ENCODE measurements at places on chromosomes 12 and 14. TPM values are rescaled to one million over a fixed set of nuclear protein-coding genes. Genes with fewer than 3 reads are reported as not detected.

Gene DLGAP5
- polyA plus RNA-seq, result 0.05 TPM

Gene SGPP1
- 3.7 TPM for polyA plus RNA-seq

Gene AQP2
- polyA plus RNA-seq, result not detected

Gene OTUB2
- 0.96 TPM for polyA plus RNA-seq

Gene MYH7
- polyA plus RNA-seq, result 2,043 TPM

Gene RPL10L
- not detected for polyA plus RNA-seq

Gene TOMM20L
- polyA plus RNA-seq, result not detected

Measured in psoas muscle (tissue), 8 donors.